Immature natural killer cell (primary cell): ENCODE measurements at places on chromosomes 16 and 17.

DNA sequence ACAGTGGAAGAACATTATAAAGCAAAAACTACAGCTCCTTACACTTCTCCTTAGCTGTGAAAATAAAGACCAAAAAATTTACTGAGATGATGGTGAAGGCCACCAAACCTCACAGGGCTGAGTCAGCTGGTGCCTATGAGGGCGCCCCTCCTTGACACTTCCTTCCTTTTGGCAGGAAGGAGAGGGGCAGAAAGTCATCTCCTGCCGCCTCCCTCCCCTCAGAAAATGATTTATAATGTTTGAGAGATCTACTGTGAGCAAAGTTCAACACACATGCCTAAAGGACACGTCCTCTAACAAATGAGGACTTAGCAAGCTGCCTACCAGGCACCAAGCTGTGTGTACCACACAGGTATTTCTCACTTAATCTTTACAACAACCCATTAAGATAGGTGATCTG lies 245.7 kb downstream of the PRKCA start:
- peak; percentile 39 for DNase-seq

DNA sequence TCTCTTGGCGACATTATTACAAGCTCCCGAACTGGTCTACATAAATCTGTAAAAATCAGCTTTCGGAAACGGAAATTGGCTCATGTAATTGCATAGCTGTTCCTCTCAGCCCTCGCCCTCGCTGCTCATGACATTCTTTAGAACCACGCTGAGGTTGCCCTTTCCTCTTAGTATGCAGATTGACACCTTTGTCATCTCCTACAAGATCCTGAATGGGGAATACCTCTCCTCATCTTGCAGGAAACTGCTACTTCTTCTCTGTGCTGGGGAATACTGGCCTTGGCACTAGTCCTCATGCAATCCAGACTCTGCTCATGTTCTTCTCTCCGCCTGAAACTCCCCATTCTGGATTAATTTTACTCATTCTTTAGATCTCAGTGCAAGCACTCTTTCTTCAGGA lies 22.2 kb upstream of the CDH8 start:
- no peak for DNase-seq

DNA sequence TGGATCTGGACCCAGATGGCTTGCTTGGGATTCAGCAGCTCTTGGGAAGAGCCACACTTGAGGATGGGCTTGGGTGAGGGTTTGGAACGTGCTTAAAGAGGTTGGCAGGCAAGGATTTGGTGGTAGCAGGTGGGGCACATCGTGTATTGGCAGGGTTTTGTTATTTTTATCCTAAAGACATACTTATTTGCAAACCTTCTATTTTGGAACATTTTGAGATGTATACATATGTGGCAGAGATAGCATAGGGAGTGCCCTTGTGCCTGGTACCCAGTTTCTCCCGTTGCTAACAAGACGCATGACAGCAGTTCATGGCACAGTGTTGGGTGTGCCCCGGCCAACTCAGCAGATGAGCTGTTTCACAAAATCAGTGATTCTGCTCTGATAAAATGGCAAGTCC lies 9.1 kb downstream of the BANP start:
- DNase-seq = no peak

DNA sequence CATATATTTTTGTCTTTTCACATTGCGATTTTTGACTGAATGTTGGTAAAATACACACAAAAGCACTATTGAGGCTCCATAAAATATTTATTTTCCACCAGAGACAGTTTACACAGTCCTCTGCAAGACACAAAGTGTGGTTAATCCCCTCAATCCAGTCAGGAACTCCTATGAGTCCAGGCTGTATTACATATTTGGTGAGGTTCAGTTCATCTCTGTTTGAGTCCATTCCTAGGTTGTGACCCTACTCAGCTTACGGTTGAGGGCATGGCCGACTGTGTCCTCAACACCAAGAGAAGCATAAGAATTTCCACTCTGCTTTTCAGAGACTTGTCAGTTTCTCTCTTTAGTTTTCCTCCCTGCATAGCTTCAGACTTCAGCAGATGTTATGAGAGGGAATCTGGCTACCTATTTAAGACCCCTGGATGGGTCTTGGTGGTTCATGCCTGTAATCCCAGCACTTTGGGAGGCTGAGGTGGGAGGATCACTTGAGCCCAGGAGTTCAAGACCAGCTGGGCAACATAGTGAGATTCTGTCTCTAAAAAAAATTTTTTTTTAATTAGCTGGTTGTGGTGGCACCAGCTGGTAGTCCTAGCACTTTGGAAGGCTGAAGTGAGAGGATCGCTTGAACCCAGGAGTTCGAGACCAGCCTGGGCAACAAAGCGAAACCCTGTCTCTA lies 25.1 kb downstream of the ARL4D start:
- no peak for DNase-seq

- DNase-seq = peak; percentile 11
Measured at GRCh38 chr16:90046971-90047713, 27.9 kb upstream of the DBNDD1 start.

DNA sequence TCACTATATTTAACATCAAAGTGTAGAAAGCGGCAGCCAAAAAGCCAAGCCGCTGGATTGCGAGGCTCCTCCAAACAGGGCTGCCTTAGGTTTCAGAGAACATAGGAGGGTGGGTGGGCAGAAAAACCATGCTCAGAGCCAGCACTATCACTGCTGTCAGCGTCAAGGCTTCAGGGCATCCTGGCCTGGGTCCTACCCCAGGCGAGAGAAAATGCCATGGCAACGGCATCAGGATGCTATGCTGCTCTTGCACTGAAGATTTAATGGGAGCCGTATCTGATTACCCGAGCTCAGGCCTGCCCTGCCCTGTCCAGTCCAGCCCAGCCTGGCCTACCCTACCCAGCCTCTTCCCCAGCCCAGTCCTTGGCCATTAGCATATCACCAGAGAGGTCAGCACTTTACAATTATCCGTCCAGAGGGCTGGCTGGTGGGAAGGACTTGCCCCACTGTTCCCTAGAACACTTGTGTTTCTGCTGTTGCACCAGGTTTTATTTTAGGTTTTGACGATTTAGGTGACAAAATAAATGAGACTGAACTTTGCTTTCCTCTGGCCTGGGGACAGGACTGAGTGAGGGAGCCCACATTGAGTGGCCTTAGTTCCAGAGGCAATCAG lies 61.1 kb downstream of the TOM1L2 start:
- no peak for DNase-seq

- DNase-seq = no peak
Measured at GRCh38 chr17:41186872-41187271, 2.2 kb upstream of the KRTAP4-1 start.

DNA sequence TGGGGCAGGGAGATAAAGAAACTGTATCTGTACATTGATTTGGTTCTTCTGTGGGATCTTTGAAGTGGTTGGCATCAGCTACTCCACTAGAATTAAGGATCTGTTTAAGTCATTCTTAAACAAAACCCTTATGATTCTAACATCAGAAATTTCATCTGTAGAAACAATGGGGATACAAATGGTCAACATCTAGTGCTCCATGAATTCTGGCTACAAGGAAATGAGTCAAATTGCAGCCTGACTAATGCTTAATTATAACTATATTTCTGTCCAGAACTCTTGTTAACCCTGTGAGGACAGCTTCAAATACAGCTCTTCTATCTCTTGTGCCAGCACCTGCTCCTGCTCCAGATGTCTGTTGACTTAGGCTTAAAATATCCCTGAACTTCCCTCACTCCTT lies 13.9 kb upstream of the GINS3 start:
- no peak for DNase-seq

DNA sequence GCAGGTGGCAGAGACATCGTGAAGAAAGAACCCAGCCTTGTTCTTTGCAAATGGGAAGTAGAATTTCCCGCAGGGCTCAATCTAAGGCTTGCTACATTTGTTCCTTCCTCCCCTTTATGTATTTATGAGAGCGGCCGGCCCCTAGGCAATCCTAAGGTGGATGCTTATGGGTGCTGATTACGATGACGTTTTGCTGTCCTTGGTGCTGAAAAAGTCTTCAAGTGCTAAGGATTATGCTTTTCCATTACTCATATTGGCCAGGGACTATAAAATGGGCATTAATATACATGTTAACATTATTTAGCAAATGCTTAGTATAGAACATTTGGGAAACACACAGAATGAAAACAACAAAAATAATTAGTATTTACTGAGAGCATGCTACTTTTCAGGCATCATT lies 313.3 kb upstream of the XYLT1 start:
- DNase-seq = no peak

DNA sequence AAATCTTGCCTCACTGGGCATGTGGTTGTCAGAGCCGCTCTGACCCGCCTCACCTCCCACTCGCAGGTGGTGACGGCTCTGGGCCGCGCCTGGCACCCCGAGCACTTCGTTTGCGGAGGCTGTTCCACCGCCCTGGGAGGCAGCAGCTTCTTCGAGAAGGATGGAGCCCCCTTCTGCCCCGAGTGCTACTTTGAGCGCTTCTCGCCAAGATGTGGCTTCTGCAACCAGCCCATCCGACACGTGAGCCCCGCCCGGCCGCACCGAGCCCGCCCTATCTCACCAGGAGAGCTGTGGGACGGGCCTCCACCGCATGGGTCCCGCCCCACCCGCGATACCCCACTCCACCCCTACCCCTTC lies 4.0 kb downstream of the TGFB1I1 start:
- no peak for DNase-seq

DNA sequence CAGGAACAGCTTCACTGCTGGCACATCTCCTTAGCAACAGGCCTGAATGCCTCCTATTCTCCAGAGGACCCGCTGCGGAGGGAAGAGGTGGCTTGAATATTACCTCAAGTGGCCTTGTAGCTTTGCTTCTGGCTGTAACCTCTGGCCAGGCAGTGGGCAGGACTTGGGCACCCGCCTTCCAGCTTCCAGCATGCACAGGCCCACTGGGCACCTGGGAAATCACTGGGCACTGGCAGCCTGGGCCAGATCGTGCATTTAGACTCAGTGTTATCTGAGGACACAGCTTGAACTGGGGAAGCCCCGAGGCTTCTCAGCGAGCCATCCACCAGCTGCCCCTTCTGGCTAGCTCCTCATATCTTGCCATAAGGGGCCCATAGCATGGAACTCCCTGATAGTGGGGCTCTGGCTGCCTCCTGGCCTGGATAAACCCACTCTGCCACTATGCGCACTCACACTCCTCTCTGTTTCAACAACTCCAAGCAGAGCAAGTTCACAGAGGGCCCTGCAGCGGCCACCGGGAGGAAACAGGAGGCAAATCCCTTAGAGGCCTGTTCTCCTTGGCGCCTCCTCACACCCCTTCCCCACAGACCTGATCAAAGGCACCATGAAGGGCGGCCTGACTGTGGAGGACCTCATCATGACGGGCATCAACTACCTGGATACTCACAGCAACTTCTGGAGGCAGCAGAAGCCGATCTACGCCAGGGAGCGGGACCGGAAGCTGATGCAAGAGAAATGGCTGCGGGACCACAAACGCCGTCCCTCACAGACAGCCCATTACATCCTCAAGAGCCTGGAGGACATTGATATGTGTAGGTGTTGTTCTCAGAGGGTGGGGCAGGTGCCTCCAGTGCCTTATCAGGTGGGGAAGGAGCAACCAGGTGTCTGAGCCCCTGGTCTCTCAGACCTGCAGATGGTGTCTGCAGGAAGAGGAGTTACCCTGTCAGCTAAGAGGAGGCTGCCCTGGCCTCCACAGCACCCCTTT lies 7.8 kb downstream of the ODAD4 start:
- no peak for DNase-seq

DNA sequence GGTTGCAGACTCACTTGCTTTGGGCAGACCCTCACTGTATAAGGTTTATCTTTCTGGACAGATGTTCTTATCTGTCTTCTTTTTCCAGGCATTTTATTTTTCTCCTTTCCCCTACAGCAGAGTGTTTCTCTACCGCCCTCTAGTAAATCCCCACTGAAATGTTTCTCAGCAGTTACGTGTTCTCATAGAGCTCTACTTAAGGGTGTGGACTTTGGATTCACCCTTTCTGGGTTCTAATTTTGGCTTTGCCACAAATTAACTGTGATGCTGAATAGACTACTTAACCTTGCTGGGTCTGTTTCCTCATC lies 2.0 kb downstream of the ADAT1 start:
- DNase-seq = no peak
